Stimulated activated CD8-positive, alpha-beta memory T cell treated with anti-CD3 and anti-CD28 coated beads, Interleukin-4, amount 100 ng/mL, for 1 hour (primary cell): ENCODE measurements at places on chromosomes 16 and 17.

DNA sequence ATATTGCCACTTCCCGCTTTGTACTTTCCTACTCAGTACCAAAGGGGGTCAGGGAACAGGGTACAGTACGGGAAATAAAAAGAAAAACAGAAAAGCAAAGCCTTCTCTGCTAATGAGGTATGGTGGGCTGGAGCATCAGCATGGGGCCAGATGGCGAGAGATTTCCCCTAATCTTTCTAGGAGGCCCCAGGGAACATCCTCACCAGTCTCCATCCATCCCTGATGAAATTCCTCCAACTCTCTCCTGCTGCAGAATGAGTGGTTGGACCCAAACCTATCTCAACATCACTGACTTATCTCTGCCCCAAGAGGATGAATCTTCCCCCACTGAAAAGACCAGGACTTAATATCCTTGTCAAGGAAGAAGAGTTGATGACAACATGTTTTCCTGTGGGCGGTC lies 185.6 kb downstream of the C16orf78 start:
- DNase-seq, result no peak

DNA sequence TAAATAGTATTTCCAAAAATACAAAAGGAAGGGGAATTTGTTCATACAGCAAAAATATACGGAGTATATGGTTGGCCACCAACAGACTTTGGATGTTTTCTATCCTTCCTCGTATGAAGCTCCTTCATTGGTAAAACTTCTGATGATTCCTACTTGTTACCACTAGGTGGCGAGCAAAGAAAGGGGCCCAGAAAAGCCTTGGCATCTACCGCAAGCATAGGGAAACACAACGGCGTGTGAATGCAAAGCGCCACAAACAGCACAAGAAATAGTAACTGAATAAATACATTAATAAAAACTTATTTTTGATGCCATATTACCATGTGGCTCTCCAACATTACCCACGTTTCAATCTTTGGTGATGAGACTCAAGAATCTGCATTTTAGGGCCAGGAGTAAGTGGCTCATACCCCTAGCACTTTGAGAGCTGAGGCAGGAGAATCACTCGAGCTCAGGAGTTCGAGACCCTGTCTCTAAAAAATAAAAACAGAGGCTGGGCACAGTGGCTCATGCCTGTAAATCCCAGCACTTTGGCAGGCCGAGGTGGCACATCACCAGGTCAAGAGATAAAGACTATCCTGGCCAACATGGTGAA lies 34.5 kb downstream of the YWHAE start:
- DNase-seq, result no peak

- no peak for DNase-seq
These were observed 7.9 kb upstream of the NGFR start for GRCh38 chr17:49487183-49487582.

GRCh38 chr16:87140211-87141200 lies 176.7 kb downstream of the C16orf95 start:
- no peak for DNase-seq

- no peak for DNase-seq
These were observed 810.6 kb downstream of the CDH11 start for GRCh38 chr16:64311241-64311640.

- DNase-seq, result no peak
These were observed 217.0 kb upstream of the CIBAR2 start for GRCh38 chr16:85329059-85329812.

DNA sequence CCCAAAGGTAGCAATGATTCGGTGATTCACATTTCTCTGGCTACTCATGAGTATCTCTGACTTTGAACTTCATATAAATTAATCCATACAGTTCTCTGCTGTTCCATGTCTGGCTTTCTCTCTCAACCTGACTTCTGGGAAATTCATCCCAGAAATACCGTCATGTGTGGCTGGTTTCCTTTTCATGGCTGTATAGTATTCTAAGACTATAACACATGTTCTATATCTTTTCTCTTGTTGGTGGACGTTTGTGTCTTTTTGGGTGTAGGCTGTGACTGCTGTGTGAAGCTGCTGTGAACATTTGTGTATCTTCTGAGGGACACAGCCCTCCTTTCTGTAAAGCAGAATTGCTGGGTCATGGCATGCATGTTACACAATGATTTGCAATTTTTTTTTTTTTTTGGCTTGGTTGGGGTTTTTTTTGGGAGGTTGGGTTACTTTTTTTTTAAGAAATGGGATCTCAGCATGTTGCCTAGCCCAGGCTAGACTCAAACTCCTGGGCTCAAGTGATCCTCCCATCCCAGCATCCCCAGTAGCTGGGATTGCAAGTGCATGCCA lies 6.3 kb downstream of the TTYH2 start:
- DNase-seq, result no peak

GRCh38 chr16:88618182-88618955 lies 20.0 kb upstream of the IL17C start:
- no peak for DNase-seq

- no peak for DNase-seq
These were observed 63.7 kb downstream of the SPAG9 start for GRCh38 chr17:51056813-51057510.

DNA sequence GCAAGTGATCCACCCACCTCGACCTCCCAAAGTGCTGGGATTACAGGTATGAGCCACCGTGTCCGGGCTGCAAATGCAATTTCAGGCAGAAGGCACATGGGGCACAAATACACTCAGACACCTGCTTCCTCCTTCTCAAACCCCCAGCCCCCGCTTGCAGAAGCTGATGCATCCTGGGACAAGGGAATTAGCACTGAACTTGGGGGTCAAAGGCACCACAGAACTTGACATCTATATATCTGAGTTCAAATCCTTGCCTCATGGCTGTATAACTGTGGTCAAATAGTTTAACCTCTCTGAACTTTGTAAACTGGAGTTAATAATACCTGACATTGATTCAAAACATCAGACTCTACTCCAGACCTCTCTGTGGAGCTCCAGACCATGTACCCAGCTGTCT lies 4.1 kb upstream of the ARL5C start:
- no peak for DNase-seq

GRCh38 chr16:81585785-81586184 lies 141.2 kb downstream of the CMIP start:
- no peak for DNase-seq

- DNase-seq, result no peak
These were observed 605 bp downstream of the NLRP1 start for GRCh38 chr17:5583426-5584382.

GRCh38 chr16:57367116-57367752 lies 5.1 kb upstream of the CX3CL1 start:
- no peak for DNase-seq

- no peak for DNase-seq
These were observed 361.0 kb downstream of the CDH13 start for GRCh38 chr16:82987767-82988166.

GRCh38 chr16:28204204-28204603 lies 7.6 kb downstream of the XPO6 start:
- DNase-seq, result no peak

GRCh38 chr16:59385959-59386358 lies 651.8 kb upstream of the GOT2 start:
- DNase-seq, result no peak

DNA sequence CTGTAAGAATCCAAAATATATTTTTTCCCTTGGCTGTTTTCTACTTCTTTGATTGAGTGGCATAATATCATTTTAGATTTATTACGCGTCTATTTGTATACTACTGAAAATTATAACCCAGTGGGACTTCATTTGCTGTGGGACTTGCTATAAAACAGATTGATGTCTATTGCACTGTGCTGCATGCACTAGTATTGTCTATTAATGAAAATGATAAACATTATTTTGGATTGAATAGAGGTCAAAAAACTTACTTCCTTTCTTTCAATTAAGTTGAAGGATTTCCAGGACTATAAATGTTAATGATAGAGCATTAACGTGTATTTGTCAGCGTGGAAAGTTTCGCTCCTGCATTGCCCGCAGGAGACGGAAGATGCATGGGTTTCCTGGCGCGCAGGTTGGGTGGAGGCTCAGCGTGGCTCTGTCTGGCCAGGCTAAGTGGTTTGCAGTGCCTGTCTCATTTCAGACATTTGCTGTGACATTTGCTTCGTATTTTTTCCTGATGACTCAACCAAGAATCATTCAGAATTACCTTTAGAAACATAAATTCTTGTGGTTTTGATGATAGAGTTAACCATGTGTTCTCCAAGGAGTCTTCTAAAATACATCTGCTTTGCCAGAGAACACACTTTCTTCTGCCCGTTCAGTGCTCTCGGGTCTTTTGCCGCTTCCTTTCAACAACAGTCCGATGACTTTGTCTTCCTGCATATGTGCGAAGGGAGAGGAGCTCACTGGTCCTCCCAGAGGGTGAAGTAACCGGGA lies 216.7 kb downstream of the RPTOR start:
- peak; percentile 51 for DNase-seq

- DNase-seq, result no peak
These were observed 6.0 kb upstream of the CHRNE start for GRCh38 chr17:4908711-4909496.

DNA sequence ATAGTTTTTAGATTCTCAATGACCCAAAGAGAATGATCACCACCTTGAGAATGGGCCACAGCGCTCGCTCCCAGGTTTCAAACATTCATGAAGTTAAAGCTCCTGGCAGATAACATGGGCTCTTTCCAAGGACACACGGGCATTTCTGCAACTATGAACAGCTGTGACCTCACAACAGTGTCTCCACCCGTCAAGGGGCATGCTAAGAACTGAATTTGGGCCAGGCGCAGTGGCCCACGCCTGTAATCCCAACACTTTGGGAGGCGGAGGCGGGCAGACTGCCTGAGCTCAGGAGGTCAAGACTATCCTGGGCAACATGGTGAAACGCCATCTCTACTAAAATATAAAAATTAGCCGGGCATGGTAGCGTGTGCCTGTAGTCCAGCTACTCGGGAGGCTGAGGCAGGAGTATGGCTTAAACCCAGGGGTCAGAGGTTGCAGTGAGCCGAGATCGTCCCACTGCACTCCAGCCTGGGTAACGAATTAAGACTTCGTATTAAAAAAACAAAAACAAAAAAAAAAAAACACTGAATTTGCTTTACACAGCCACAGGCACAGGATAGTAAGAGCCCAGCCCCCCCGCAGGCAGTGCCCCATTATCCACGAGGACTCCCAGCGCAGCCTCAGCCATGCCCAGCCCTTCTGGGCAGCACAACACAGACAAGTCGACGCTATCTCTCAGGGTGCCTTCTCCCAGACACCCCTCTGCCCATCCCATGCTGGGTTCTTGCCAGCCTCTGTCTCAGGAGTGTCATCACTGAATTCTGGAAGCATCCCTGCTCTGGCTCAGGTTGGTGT lies 7.2 kb downstream of the USP7 start:
- no peak for DNase-seq

DNA sequence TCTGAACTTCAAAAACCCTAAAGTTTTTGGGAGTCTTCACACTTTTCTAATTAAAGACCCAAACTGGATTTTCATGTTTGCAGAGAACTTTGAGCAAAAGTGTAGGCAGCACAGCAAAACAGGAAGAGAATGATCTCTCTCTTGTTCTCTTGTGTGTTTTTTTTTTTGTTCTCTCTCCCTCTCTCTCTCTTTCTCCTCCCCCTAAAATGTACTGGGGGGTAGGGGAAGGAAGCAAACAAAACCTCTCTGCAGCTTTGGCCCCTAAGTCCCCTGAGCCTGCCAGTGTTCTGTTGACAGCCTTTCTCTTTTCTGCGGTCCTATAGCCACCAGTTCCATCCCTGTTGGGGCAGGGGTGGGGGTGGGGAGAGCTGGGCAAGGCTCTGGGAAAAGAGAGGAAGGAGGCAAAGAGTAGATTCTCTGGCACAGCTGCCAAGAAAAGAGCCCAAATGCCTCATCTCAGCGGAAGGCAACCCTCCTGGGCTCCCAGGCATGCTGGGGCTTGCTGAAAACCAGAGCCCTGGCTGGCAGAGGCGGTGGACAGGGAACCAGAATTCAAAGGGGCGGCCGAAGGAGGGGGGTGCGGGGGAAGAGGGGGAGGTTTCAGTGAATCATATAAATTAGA lies 295.3 kb downstream of the SOX9 start:
- DNase-seq, result no peak

- DNase-seq, result no peak
These were observed 22.4 kb downstream of the KDM8 start for GRCh38 chr16:27225536-27226360.

DNA sequence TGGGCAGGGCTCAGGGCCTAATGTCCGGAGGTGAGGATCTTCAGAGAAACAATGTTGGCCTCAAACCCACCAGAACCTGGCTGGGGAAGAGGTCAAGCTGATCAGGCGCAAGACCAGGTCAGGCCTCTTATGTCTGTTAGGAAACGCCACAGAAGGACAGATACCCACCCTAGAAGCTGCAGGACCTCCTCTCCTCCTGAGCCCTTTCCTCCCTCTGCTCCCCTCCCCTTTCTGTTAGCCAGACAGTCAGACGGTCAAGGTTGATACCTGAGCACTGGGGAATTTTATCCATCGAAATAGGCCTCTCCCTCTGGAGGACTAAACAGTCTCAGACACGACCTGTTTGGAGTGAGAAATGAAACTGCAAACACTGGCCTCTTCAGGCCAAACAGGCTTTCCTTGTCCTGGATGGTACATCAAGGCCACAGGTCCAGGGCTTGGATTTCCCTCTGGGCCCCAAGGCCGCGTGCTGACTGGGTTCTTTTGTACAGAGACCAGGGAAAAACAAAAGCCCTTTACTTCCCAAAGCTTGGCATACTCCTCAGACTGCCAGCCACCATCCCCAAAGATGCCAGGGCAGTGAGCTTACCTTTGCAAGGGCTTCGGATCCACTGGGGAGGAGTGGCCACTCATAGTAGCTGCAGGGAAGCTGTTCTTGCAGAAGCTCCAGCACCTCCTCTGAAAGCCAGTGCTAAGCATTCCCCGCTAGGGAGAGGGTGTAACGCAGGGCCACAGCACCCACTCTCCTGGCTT lies 135.8 kb downstream of the CCDC182 start:
- no peak for DNase-seq

DNA sequence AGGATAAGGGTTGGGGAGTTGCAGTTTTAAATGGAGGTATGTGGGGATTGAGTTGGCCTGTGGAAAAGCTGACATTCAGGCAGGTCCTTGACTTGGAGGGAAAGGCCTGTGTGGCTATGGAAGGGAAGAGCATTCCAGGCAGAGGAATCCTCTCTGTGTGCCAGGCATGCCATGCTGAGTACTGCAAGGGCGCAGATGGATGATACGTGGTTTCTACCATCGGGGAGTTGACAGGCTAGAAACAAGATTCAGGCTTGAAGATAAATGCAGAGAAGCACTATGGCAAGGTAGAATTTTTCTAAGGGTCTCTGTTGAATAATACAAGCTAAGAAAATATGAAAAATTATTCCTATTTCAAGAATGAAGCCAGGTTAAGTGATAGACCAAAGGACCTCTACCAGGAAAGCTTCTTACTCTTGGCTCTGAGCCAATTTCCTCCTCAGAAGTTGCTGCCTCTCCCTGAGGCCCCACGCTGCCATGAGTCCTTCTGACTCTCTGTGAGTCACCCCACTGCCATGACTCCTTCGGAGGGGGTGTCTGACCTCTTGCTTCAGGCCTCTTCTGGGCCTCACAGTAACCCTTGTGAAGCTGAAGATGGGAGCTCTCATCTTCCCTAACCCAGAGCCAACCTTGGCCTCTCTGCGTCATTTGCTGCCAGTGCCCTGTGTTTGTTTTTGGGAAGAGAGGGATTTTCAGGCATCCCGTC lies 75.8 kb downstream of the WNT3 start:
- DNase-seq, result no peak

DNA sequence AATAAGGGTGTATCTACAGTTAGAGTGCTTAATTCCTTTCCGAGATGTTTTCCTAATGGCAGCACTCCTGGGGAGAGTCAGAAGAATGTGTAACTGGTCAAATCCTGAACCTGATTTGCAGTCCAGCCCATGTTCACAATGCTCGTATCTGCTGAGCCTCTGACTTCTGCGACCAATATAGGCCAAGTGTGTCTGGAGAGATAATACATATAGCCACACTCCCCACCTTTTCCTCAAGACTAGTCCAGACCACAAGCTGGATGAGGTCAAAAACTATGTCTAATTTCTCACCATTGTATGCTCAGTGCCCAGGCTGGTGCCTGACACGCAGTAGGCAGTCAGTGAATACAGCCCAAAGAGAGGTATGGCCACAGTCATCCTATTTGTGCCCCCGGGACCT lies 58.0 kb downstream of the XYLT1 start:
- DNase-seq, result no peak
